ENCODE measurements at places on chromosomes 5 and 9.

GRCh38 chr5:115098041-115098702 is 71.5 kb downstream of the TRIM36 start:
- H3K4me3 ChIP-seq, result no peak overlapping the region
- H3K36me3 ChIP-seq, result no peaks in the 10 kb centered on the region
- H3K4me1 ChIP-seq, result no peaks in the 10 kb centered on the region
- H3K27me3 ChIP-seq, result no peaks in the 10 kb centered on the region
- H3K27ac ChIP-seq, result no peak overlapping the region
- DNase-seq, result peak; percentile 57

GRCh38 chr9:79257790-79258351 is 313.9 kb upstream of the TLE4 start:
- H3K27ac ChIP-seq, result no peak overlapping the region
- no peak overlapping the region for H3K4me3 ChIP-seq

- H3K36me3 ChIP-seq, result no peaks in the 10 kb centered on the region
- DNase-seq, result no peak
Observed at GRCh38 chr9:72540348-72540873, 19.0 kb downstream of the TMC1 start.

DNA sequence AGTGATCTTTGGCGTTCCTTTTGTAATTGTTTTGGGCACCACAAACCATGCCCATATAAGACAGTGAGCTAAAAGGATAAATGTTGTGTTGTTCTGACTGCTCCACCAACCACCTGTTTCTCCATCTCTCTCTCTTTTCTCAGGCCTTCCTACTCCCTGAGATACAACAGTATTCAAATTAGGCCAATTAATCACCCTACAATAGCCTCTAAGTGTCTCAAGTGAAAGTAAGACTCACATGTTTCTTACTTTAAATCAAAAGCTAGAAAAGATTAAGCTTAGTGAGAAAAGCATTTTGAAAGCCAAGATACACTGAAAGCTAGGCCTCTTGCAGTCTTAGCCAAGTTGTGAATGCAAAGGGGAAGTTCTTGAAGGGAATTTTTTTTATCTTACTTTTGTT is 268.8 kb upstream of the NREP start:
- no peaks in the 10 kb centered on the region for H3K27me3 ChIP-seq
- no peak overlapping the region for H3K4me3 ChIP-seq
- DNase-seq, result no peak
- H3K36me3 ChIP-seq, result no peaks in the 10 kb centered on the region
- no peaks in the 10 kb centered on the region for H3K4me1 ChIP-seq
- H3K27ac ChIP-seq, result no peak overlapping the region

DNA sequence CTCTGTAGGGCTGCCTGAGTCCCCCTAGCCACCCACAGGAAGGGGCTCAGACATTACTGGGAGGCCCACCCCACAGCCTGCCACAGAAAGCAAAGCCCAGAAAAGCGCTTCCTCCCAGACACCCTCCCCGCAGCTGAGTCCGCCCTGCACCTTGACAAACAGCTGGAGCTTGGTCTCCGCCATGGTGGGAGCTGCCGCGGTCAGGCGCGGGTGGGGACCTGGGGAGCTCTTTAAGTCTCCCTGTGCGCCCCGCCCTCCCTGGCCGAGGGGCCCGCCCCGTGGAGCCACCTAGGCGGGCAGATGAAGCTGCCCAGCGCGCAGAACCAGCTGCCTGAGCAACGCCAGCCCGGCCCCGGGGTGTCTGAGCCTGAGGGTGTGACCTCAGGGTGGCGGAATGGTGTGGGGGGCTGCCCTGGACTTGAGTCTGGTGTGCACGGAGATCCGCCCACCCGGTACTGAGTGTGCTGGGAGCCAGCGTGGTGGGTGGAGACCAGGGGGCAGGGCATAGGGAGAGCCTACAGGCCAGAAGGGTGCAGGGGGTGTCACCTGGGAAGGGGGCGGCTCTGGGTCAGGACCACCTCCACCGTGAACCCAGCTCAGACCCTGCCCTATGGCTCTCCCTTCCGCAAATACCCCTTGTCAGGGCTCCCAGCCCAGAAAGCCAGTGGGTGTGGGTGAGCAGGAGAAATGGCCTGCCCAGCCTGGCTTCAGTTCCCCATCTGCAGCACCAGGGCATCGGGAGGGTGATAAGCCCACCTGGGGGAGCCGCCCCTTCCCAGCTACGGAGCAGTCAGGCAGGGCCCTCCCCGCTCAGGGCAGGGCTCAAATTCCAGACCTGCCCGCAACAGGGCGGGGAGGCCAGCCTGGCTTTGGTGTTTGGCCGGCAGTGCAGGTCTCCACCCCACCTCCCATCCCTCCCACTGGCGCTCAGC is at the start of gene CLIC3:
Gene CLIC3 (minus strand): TSS at position 208 of the 932 bp plus-strand sequence. CDS start 25 bp downstream, at position 183.
- H3K36me3 ChIP-seq, result no peaks in the 10 kb centered on the region
- H3K4me3 ChIP-seq, result no peak within 1 kb of the TSS
- H3K27ac ChIP-seq, result no peak within 1 kb of the TSS
- H3K4me1 ChIP-seq, result peaks cover 2% of the 10 kb centered on the region
- DNase-seq, result no peak
- H3K27me3 ChIP-seq, result peaks cover 28% of the 10 kb centered on the region

- H3K27ac ChIP-seq, result no peak overlapping the region
- DNase-seq, result no peak
- no peaks in the 10 kb centered on the region for H3K27me3 ChIP-seq
- no peaks in the 10 kb centered on the region for H3K36me3 ChIP-seq
Observed at GRCh38 chr5:35373249-35373648, 143.0 kb upstream of the PRLR start.

DNA sequence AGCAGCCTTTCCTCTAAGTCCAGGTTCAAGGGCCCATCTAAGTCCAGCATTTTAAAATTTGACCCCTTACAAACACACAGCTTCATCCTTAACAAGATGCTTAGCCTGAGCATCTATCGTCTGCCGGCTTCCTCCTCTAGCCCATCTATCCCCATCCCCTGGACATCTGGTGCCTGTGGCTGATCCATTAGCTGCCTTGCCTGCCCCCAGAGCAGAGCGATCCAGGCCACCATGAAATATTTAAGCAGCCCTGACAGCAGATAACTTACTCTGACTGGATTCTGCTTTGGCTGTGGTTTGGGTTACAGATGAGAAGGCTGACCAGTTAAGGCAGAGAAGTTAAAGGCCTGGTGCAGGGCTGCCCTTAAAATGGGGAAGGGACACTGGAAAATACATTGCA is 30.9 kb upstream of the CPEB4 start:
- H3K36me3 ChIP-seq, result no peaks in the 10 kb centered on the region
- no peak overlapping the region for H3K27ac ChIP-seq
- no peaks in the 10 kb centered on the region for H3K4me1 ChIP-seq

DNA sequence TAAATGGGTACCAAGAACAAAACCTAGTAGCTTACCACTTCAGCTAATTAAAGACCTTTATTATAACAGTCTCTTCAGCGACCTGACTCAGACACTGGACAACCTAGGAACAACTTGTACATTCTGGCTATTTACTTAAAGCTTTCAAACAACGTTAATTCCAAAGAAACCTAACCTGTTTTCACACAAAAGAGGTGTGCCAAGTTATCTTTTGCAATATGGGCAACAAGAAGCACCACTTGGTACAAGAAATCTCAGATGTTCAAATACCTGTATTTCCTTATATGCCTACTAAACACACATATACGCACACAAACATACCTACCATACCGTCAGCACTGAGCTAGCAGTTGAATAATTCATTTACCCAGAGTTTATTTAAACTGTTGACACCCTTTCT is 23.0 kb downstream of the RNF145 start:
- no peak overlapping the region for H3K4me3 ChIP-seq
- no peaks in the 10 kb centered on the region for H3K4me1 ChIP-seq
- H3K27me3 ChIP-seq, result no peaks in the 10 kb centered on the region
- no peaks in the 10 kb centered on the region for H3K36me3 ChIP-seq
